ENCODE measurements at places on chromosomes 12 and 14.

- ATAC-seq, result peak; percentile 86
These were observed 20.6 kb downstream of the MAPK1IP1L start for GRCh38 chr14:55071870-55072640.

GRCh38 chr12:14612898-14613445 is 45.3 kb upstream of the PLBD1 start:
- ATAC-seq, result no peak

DNA sequence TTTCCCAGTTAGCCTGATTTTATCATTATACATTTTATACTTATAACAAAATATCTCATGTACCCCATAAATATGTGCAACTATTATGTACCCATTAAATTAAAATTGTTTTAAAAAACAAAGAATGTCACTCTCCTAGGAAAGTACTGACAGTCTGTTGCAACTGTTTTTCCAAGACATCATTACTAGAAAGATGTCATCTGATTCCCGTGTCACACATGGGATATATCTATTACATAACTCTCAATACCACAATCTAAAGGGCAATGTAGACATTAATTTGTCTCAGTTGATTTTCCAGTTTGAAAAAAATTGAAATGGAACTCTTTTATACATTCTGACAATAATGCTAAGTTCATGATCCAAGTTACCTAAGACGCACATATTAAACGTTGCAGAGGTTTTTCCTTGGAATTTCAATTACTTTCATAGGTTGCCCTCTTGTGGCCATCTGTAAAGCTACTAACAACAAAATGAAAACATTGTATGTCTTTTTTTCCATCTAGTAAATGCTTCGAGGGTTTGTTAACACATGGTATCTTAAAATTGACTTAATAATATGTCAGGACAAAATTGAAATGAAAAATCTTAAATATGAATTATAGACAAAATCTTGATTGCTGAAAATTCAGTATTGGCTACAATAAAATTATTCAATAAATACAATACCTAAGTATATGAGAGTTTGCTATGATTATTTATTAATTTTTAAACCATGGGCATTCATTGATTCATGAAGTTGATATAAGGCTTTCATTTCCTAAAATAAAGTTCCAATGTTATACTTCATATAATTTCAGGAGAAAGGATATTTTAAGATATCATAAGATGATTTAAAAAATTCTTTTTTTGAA is 131.6 kb downstream of the PPFIA2 start:
- no peak for ATAC-seq

DNA sequence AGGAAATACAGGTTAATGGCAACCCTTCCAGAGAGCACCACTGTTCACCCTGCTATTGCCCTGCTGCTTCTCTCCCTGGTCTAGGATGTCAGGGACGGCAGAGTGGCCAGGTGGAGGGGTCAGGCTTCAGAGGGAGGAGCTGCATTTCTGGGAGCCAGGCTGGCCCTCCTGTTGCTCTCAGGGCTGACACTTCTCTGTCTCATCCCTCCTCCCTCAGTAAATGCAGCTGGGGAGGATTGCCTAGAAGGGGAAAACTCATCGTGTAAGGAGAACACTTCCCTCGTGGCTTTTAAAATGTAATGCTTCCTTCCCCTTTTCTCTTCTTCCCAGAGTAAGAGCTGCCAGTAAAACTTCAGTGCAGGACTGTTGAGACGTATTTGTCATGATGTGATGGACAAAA is 20.8 kb downstream of the SUSD6 start:
- ATAC-seq, result no peak

DNA sequence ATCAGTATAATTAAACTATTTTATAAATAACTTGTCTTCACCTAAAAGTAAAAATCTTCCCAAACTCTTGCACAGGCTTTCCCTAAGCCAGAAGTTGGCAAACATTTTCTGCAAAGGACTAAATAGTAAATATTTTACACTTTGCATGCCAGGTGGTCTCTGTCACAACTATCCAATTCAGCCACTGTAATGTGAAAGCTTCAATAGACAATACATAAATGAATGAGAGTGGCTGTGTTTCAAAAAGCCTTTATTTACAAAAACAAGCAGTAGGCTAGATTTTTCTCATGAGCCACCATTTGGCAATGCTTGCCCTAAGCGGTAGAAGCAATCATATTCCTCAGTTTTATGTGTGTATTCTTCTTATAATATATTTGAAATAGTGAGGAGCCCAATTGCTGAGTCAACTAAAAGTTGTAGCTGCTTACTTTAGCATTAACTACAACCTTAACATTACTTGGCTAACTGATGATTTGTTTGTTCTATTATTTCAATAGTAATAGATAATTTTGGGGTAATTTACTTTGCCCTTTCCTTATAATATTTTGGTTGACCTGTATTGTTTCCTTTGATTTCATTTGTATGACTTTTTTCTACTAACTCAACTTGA is 236.0 kb upstream of the SYT1 start:
- no peak for ATAC-seq

DNA sequence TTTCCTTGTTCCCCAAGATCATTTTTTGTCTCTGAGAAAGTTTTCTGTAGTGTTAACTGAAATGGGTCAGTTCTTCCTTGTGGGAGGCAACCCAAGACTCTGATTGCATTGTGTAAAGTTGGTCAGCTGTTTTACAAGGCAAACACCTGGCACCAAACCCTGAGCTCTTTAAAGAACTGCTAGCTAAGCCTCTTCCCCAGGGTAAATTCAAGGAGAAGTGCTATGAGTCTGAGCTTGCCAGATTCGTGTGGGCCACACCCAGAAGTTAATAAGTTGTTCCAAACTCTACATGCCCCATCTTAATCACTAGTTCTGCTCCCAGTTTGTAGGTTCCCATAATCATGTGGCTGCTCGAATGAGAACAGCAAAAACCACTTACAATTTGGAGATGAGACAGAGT is 214.5 kb downstream of the BTG1 start:
- ATAC-seq, result no peak

- no peak for ATAC-seq
These were observed 174.3 kb upstream of the KRR1 start for GRCh38 chr12:75685617-75686225.

- no peak for ATAC-seq
These were observed 121.8 kb downstream of the RASSF9 start for GRCh38 chr12:85714425-85714824.

GRCh38 chr14:78197051-78197450 is 26.9 kb downstream of the NRXN3 start:
- no peak for ATAC-seq

GRCh38 chr12:20450591-20451180 is 82.3 kb downstream of the PDE3A start:
- no peak for ATAC-seq

DNA sequence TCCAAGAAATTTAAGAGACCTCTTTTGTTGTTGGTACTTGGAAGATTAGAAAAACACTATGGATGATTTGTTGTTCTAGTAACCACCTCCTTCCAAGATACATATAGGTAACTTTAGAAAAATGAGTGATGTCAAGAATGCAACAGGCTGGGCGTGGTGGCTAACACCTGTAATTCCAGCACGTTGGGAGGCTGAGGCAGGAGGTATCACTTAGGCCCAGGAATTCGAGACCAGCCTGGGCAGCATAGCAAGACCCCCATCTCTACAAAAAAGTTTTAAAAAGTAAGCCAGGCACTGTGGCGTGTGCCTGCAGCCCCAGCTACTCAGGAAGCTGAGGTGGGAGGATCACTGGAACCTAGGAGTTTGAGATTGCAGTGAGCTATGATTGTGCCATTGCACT is 97.8 kb downstream of the PCNX1 start:
- peak; percentile 24 for ATAC-seq
